ENCODE measurements at places on chromosomes 5 and 9. TPM values are rescaled to one million over a fixed set of nuclear protein-coding genes. Genes with fewer than 3 reads are reported as not detected.

DNA sequence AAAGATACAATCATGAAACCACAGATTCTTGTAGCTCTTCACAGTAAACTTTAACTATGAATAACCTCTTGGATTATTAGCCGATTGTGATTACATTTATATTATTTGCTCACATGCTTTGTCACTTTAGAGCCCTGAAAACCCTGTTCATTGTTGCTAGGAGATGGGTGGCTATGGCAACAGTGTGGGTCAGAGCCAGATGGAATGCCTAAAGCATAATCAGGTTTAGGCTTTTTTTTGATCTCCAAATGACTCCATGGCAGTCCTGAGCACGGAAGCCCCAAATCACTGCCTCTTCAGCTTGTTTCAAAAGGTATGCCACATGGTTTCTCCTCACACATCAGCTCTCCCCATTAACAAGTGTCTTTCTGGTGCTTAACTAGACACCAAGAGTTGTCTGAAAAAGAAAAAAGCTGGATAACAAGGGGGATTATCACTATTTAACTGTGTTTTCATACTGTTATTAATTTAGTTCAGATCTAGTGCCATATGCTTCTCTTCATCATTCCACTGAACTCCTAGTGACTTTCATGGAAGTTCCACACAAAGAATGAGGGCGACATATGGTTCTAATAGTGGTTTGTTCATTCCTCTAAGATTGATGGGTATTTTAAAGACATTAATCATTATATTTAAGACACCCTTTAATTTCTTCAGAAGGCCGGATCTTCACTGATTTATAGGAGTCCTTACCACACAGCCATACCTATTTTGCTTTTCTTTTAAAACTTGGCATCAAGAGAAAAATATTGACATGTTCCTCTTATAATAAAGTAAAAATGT, 88.8 kb upstream of the PAM start:
- no peak for DNase-seq

C5 gene
- total RNA-seq = 2.3 TPM

GRCh38 chr5:155878991-155879575, 447.9 kb upstream of the SGCD start:
- DNase-seq = no peak

- no peak for DNase-seq
Measured at GRCh38 chr9:113160571-113160970, 9.8 kb downstream of the SLC31A2 start.

GRCh38 chr5:136058039-136058971, 29.5 kb downstream of the TGFBI start:
- no peak for DNase-seq

GRCh38 chr5:126182971-126183695, 240.1 kb upstream of the GRAMD2B start:
- no peak for DNase-seq

DNA sequence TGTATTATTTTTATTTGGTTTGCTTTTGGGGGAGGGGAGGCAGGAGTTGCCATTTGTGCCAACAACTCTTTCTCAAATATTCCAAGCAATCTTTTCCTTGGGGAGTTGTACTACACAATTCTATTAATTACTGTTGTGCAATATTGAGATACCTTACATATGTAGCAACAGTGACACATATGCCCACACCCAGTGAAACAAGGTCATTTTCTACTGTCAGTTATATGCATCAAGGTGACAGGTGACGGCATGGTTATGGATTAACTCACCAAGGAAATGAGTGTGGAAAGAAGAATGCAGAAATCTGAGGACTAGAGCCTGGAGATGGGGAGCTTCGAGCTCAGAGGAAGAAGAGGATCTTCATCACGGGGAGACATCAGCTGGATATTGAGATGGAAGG, 17.9 kb upstream of the MSMP start:
- no peak for DNase-seq

PCDHGA3 gene
- not detected for total RNA-seq

GRCh38 chr9:69195668-69196067, 21.6 kb downstream of the TJP2 start:
- DNase-seq = no peak

SLC45A2 gene
- not detected for total RNA-seq

DNA sequence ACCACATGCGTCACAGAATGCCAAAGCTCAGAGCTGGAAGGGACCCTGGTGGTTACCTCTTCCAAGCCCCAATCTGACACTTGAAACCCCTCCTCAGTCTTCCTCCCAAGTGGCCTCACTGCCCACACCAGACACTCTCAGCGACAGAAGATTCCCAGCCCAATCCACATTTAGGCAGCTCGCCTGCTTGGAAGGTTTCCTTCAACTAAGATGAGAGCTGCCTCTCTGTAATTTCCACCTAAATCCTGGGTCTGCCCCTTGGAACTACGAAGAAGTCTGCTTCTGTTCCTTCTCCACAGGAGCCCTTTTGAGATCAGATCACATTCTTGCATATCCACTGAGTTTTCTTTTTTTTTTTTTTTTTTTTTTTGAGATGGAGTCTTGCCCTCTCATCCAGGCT, 83.7 kb downstream of the PAX5 start:
- no peak for DNase-seq

- DNase-seq = no peak
Measured at GRCh38 chr5:171657473-171657872, 128.1 kb upstream of the SMIM23 start.

DNA sequence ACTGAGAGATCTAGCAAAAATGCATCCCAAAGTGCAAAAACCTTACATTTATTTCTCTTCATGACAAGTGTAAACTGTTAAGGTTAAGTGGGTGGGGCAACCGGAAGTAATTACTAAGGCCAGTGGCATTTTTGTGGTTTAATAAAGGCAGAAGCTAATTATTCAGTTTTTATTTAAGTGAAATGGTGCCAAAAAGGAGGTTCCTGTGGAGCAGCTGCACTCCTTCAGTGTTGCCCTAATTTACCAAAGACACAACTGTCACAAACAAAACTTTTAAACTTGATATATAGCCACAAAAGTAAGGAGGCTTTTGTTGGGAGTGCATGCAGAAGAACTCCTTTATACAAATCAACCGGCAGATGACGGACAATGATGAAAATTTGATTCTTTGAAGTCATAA, 81.6 kb downstream of the NDUFS4 start:
- DNase-seq = no peak

GRCh38 chr5:78672154-78672553, 23.6 kb upstream of the LHFPL2 start:
- no peak for DNase-seq

- DNase-seq = no peak
Measured at GRCh38 chr5:86118542-86118941, 499.2 kb upstream of the COX7C start.

GRCh38 chr5:165630261-165630778, 2124.9 kb downstream of the MAT2B start:
- DNase-seq = peak; percentile 28

Data from activated CD4-positive, alpha-beta T cell treated with anti-CD3 and anti-CD28 coated beads for 36 hours (primary cell).